ENCODE measurements at places on chromosomes 12 and 14.

- no peak for DNase-seq
Observed at GRCh38 chr12:116426391-116427136, 132.6 kb upstream of the MAP1LC3B2 start.

GRCh38 chr14:72775923-72776554 lies 117.9 kb downstream of the DPF3 start:
- no peak for DNase-seq

DNA sequence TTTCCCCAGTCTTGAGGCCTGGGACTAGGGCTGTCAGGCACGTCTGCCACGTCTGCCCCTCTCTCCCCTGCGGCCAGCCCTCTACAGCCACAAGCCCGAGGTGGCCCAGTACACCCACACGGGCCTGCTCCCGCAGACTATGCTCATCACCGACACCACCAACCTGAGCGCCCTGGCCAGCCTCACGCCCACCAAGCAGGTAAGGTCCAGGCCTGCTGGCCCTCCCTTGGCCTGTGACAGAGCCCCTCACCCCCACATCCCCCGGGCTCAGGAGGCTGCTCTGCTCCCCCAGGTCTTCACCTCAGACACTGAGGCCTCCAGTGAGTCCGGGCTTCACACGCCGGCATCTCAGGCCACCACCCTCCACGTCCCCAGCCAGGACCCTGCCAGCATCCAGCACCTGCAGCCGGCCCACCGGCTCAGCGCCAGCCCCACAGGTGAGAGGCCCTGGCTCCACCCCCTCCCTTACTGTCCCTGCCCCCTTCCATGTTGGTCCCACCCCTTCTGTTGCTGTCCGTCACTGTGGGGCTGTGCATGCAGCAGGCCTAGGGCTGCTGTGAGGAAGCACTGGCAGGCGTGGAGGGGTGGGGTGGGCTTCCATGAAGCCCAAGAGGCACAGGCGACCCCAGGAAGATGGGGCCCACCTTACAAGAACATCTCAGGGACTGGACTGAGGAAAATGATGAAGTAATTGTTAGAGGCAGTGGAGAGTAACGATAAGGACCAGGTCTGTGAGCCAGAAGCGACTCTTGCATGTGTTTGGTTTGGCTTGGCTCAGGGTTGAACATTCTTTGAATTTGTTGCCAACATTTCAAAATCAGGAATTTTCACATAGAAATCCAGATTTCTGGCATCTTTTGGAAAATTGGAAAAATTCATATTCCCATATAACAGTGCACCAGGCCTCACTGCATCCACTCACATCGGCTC lies 16.8 kb downstream of the C12orf43 start:
- no peak for DNase-seq

DNA sequence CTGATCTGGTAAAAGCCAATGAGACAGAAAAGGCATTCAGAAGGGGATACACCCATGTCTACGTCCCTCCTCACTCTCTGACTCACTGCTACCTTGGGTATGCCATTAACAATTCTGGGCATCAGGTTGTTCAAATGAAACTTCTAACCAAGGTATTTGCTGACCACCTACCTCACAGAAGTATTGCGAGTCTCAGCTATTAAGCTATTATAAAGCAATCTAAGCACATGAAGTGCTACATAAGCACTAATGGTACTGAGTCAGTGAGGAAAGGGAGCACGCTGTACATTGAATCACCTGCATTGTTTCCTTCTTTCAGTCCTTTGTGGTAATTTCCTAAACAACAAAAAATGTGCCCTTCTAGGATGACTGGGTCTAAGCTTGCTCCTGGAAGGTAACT lies 62.8 kb upstream of the CCDC91 start:
- no peak for DNase-seq

DNA sequence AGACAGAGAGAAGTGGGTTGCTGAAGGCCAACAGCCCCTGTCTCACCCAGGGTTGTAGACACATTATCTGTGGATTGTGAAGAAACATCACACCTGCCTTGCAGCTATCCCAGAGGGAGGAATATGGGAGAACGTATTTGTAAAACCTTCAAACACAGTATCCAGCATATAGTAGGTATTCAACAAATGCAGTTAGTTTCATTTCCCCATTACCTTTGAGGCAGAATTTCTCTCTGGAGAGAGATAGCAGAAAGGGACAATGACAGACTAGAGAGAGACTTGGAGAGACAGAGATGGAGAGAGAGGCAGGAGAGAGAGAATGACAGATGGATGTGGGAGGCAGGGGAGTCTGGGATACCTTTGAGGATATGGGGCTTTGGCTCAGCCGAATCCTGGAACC lies 62.0 kb downstream of the WSCD2 start:
- no peak for DNase-seq

- DNase-seq = no peak
Observed at GRCh38 chr14:77872983-77873382, 73.1 kb downstream of the ADCK1 start.

DNA sequence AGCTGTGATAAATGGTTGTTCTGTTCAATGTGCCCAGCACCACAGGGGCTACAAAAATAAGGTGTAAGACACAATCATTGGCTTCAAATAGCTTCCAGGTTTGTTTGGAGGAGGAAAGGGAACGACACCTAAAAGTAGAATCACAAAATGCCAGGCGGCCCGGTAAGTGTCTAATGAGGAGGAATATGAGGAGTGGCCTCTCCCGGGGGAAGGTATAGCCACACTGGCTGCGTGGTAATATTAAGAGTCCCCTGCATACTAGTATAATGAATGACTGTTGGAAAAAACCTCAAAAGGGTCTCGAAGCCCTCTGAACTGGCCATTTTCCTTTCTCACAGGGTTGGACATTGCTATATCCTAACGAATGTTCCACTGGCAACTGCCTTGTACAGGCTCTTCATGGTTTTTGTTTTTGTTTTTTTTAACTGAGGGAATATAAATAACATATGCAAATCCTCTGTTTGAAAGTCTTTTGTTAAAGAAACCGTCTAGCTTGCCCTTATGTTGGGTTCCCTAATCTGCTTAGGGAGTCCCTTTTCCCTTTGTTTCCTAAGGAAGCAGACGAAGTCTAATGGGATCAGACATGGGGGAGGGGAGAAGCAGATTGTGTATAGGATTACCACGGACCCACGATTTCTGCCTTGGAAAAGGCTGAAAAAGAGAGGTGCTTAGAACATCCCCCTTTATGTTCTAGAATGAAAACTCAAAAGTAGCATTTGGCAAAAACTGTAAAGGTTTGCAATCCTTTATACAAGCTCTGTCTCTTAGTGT lies 4.2 kb downstream of the CCDC60 start:
- DNase-seq = no peak

GRCh38 chr12:6736754-6737153 lies 12.9 kb downstream of the COPS7A start:
- no peak for DNase-seq

- no peak for DNase-seq
Observed at GRCh38 chr14:98965076-98965475, 306.9 kb downstream of the BCL11B start.

- no peak for DNase-seq
Observed at GRCh38 chr12:24591079-24591626, 357.7 kb downstream of the BCAT1 start.

DNA sequence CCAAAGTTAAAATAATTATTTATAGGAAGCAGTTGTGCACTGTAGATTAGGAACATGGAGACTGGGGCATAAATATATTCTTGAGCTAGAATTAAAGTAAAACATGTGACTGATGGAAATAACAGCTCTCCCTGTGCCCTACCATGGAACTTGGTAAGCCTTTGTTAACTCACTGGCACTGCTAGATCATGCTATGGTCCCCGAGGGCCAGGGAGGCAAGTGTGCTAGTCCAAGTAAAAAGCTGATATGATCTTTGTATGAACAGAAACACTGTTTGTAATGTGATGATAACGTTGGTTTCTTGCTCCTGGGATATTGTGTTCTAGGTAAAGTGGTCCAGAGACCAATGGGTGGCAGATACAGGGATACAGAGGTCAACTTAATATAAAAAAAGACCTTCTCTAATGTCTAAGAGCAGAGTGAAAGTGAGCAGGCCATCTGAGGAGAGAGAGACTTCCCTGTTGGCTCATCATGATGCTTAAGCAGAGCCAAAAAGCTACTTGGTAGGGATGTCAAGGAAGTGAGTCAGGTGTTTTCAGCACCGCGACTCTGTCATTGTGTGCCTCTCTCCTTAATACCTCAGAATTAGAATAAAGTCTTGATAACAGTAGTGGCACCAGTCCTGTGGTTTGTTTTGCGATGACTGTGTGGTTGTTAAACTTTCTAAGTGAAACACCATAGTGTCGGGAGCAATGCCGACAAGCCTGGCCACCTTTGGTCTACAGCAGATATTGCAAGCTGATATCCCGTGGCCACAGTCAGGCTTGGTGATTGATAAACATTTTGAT lies 27.6 kb downstream of the BICD1 start:
- DNase-seq = peak; percentile 11

- DNase-seq = no peak
Observed at GRCh38 chr12:123445388-123446332, 9.2 kb upstream of the RILPL2 start.

GRCh38 chr12:59372956-59373355 lies 222.9 kb upstream of the SLC16A7 start:
- DNase-seq = no peak

GRCh38 chr12:6165395-6165794 lies 34.8 kb upstream of the CD9 start:
- no peak for DNase-seq

DNA sequence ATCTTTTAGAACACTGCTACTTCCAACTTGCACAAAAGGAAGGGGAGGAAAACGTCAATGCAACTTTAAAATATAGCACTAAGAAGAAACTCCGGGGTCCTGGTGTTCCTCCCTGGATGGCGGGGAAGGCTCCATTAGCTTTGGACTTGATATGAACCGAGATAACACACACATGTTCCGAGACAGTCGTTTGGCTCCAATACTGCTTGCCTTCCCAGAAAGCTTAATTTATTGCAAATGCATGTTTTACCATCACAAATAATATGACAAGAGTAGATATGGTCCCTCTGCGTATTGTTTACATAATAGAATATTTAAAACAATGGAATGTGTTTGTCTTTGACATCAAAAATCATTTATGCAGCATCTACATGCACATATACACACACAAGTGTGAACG lies 87.6 kb upstream of the CLMN start:
- no peak for DNase-seq

DNA sequence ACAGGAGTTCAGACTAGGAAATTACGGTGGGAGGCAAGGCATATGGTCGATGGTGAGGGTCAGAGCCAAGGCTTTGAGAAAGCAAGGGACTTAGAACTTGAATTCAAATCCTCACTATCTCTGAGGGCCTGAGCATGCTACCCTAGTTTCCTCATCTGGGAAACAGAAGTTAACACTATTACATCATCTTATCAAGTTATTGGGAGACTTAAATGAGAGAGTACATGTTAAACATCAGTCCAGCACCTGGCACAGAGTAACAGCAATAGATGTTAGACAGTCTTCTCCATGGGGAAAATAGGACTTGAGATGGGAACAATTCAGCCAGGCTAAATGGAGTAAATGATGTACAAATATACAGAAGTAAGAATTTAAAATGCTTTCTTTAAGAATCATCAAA lies 38.5 kb downstream of the SLC38A1 start:
- DNase-seq = no peak

- DNase-seq = no peak
Observed at GRCh38 chr12:3124917-3125316, 47.7 kb downstream of the TSPAN9 start.

GRCh38 chr12:53816360-53817020 lies 64.7 kb upstream of the CISTR start:
- no peak for DNase-seq

- DNase-seq = no peak
Observed at GRCh38 chr14:22400655-22401259, 188.3 kb downstream of the DAD1 start.

Measured in stimulated activated CD8-positive, alpha-beta memory T cell treated with anti-CD3 and anti-CD28 coated beads, Interleukin-7, amount 100 ng/mL, for 24 hours (primary cell).